ENCODE measurements at places on chromosomes 4 and X.

- peak; percentile 20 for DNase-seq
Observed at GRCh38 chrX:16418650-16419049, 231.3 kb upstream of the S100G start.

DNA sequence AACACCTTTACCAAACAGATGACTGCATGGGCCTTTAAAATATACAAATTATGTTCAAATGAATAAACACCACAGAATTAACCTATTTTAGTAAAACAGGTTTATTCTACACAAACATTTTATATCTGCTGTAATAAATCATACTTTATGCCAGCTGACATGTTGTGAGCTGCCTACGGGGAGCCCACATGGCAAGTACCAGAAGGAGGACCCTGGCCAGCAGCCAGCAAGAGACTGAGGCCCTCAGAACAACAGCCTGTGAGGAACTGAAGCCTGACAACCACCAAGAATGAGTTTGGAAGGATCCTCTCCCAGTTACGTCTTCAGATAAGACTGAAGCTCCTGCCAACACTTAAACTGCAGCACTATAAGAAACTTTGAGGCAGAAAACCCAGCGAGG, 377.0 kb downstream of the PDGFC start:
- no peak for DNase-seq

DNA sequence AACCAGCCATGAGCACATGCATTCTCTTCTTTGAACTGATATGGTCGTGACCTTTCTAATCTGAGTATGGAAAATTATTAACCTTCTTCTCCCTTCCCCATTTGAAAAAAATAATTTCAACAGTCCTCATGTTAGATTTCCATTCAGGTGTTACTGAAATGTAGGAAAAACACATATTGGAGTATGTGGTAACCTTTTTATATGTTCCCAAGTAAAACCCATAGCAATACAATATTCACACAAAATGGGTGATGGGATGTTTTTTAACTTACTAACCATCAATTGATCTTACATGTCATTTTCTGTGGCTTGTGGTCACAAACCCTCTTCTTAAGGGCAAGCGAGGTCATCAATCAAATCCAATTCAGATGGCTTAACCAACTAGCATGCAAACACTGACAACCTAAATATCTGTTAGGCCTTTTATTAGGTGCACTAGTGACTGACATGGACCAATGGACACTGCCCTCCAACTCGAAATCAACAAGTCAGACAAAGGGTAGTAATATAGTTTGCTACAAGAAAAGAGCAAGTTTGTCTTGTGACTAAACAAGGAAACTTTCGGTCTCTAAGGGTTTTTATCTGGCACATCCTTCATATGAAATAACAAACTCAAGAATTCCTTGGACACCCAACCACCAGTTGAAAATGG, 74.3 kb downstream of the CAMK2D start:
- DNase-seq, result peak; percentile 83

DNA sequence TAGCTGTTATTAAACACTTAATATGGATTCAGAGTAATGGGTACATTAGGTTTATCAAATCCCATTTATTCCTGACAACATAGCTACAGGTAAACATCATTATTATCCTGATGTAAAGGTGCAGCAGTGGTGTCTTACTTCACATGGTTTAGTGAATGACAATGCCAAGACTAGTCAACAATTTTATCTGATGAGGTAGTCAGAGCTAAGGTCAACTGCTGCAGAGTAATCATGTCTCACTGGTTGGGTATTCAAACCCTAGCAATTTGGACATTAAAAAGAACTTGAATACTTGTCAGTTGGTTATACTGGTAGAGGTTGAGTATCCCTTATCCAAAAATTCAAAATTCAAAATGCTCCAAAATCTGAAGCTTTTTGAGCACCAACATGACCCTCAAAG, 117.6 kb downstream of the MAB21L2 start:
- DNase-seq, result no peak

DNA sequence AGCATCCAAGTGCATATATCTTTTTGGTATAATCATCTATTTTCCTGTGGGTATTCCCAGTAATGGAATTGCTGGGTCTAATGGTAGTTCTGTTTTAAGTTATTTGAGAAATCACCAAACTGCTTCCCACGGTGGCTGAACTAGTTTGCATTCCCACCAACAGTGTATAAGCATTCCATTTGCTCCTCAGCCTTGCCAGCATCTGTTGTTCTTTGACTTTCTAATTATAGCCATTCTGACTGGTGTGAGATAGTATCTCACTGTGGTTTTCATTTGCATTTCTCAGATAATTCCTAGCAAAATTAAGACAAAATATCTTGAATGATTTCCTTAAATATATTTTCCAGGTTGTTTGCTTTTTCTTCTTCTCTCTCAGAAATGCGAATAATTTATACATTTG, 341.1 kb downstream of the GBA3 start:
- peak; percentile 84 for DNase-seq

DNA sequence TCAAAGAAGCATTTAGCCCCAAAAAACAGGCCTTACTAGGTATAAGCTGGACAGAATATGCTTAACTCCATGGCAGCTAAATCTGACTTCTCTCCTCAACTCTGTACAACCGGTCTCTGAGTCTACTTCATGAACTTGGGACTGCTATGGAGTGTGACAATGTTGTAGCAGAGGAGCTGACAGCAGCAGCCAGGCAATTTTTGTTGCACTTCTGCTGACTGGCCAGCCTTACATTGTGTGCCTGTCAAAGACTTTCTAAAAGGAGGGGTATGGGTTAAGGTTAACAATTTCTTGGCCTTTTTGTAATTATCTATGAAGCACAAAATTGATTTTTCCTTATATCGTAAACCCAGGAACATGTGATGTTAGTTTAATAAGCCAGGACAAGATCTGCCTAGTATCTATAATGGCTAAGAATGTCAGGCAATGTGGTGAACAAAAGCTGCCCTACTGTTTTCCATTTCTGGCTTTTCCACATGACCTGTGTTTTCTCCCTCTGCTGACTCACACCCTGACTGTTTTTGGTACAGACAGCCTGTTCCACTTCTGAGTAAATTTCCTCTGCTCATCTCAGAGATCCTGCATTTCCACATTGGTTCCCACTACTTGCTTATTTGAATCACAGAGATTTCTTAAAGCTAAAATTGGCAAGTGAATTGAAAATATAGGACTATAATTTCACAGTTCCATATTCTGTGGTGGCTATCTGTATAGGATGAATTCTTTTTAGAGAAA, 9.3 kb downstream of the NOX1 start:
- peak; percentile 5 for DNase-seq

- DNase-seq, result no peak
Observed at GRCh38 chr4:118770741-118771187, 65.2 kb downstream of the SEC24D start.

- no peak for DNase-seq
Observed at GRCh38 chr4:26157541-26157940, 163.3 kb upstream of the RBPJ start.

- no peak for DNase-seq
Observed at GRCh38 chr4:42401171-42401570, 3.9 kb downstream of the SHISA3 start.

DNA sequence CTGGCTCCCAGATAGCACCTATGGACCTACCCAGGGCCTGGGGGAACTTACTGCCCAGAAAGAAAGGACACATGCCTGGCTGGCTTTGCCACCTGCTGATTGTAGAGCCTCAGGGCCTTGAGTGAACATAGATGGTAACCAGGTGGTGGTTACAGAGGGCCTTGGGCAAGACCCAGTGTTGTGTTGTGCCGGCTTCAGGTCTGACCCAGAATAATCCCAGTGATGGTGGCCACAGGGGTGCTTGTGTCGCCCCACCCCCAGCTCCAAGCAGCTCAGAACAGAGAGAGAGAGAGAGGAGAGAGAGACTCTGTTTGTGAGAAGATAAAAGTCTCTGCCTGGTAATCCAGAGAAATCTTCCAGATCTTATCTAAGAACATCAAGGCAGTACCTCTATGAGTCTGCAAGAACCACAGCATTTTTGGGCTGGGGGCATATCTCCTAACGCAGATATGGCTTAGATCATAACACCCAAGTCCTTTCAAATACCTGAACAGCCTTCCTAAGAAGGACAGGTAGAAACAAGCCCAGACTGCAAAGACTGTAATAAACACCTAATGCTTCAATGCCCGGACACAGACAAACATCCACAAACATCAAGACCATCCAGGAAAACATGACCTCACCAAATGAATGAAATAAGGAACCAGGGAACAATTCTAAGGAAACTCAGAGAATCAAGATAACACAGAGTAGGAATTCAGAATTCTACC, 16.3 kb upstream of the RP2 start:
- no peak for DNase-seq
